ENCODE measurements at places on chromosomes 3 and 15. TPM values are rescaled to one million over a fixed set of nuclear protein-coding genes. Genes with fewer than 3 reads are reported as not detected.

DNA sequence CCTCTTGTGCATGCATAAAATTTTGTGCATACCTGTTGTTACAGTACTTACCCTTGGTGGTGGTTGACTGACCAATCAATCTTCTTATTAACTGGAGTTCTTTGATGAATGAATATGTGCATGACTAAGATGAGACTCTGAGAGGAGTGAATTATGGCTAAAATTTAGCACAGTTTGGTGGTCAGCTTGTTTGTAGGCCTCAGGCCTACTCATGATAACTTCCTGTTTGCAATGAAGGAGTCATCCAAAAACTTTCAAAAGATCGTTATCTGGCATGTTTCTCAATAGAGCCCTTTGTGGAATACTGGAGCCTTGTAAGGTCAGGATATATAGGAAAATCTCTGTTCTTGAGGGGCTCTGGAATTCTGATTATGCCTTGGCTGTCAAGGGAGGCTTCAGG is 66.5 kb downstream of the LEKR1 start:
- DNase-seq = peak; percentile 81

GRCh38 chr3:174325834-174326700 is 533.1 kb upstream of the NAALADL2 start:
- peak; percentile 82 for DNase-seq

USP19 gene
- 36.0 TPM for total RNA-seq

- no peak for DNase-seq
These were observed 1026.2 kb downstream of the PLOD2 start for GRCh38 chr3:145134738-145135137.

CLEC3B gene
- 1.7 TPM for total RNA-seq

GRCh38 chr3:43259626-43260025 is 26.7 kb upstream of the SNRK start:
- no peak for DNase-seq

GOLGA8J gene
- total RNA-seq = not detected

ALPK3 gene
- 0.15 TPM for total RNA-seq

All from HFFc6 (cell line).